ENCODE measurements at places on chromosomes 2 and 18.

DNA sequence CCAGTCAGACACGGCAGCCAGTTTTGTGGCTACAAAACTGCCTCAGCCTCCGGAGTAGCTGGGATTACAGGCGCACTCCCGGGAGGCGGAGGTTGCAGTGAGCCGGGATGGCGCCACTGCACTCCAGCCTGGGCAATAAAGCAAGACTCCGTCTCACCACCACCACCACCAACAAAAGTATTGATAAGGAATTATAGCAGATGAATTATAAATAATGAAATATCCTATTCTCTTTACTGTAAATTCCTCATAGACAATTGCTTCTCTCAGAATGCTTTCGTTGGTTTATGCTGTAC, 1.4 kb upstream of the FAM161A start:
- DNase-seq: no peak

- no peak for DNase-seq
Measured at GRCh38 chr2:10188729-10189305, 66.3 kb downstream of the RRM2 start.

DNA sequence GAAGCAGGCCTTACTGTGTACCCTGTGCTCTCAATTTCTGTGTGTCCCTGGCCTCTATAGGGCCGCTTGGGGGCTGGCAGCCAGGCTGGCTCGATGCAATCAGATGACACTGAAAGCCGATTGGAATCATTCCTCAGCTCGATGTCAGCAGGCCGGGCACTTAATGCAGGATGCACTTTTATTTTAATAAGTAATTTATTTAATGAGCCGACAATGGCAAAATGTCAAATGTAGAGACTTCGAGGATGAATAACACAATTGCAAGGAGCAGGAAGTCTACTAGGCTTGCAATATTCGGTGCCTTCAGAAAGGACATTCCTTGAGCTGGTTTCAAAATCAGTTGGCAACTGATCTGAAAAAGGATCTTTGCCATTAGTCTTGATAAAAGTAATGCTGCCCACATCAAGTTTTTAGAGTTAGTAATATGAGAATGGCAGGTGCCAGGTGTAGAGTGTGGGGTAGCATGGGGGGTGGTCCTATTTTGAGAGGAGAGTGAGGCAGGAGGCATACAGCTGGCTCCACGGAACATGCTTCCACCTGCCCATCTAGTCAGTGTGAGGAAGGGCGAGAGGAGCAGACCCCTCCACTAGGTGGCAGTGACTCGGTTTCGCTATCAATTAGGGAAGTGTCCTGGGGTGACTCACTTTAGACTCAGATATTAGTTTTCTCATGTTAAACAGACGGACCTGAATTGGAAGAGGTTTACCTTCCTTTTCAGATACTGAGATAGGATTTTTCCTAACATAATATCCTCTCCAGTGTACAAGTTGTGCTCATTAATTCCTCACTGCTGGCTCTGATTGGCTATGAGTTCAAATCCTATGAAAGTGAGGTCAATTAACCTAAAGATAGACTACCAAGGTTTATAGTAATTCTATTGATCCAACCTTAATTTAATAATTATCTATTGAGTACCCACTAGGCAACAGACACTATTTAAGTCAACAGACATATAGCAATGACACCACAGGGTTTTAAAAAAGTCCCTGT, 80.9 kb downstream of the NABP1 start:
- DNase-seq: no peak

DNA sequence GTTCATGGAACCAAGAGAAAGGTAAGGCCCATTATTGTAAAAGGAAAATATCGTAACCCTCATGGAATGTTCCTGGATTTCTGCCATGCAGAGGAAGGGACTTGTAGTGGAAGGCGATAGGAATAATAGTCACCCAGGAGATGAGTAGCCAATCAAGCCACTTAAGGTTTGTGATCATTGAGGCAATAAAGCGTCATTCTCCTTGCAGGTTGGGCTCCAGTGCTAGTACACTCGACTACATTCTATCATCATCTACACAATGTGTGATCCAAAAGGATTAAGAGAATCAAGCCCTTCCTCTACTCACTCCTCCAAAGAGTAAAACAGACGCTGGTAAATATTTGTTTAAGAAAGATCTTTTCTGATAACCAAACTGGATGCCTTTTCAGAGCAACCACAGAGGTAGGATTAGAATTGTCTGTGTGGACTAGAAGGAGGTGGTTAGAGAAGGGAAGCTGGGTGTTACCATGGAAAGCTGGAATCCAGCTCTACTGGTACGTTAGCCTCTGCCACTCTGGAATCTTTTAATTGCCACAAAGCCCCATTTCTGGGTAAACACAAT, 245.7 kb downstream of the IKZF2 start:
- DNase-seq: no peak

- no peak for DNase-seq
Measured at GRCh38 chr2:98702858-98703620, 27.9 kb downstream of the MGAT4A start.

- no peak for DNase-seq
Measured at GRCh38 chr18:13574761-13575160, 151.6 kb downstream of the FAM210A start.

DNA sequence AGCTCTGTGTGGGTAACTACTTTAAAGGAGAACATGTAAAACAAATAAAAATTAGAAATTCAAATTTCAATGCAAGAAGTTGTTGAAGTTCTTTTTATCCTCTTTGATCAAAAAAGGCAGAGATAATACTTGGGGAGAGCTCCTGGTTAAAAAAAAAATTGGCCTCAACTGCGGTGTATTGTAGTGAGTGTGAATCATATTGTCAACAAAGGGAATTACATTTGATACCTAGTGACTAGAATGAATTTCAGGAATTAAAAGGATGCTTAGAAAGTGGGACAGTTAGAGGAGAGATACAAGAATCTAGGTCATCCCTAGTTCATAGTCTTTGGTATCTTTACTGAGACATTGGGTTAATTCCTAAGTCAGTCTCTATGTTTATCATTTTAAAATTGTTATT, 473.0 kb downstream of the CCDC85A start:
- no peak for DNase-seq

GRCh38 chr2:128310761-128311160, 7.9 kb downstream of the HS6ST1 start:
- peak; percentile 6 for DNase-seq

- DNase-seq: no peak
Measured at GRCh38 chr2:120348134-120348736, 2.3 kb downstream of the INHBB start.

- no peak for DNase-seq
Measured at GRCh38 chr18:65091744-65092329, 659.0 kb upstream of the CDH7 start.

DNA sequence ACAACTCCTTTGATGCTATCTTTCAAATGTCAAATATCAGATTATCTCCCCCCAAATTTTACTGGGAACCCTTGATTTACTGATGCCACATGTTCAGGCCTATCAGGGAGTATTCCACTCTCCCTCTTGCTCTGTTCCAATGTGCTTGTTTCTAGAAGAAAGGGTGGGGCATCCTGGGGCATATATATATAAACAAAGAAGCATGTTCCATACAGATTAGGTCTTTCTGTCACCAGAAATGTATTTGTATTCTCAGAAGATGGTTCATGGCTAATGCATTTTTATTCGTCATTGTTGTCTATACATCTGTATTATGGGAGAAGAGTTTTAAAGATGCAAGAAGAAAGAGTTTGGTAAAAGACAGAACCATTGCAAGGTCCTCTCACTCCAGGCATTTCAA, 24.9 kb downstream of the EN1 start:
- no peak for DNase-seq

DNA sequence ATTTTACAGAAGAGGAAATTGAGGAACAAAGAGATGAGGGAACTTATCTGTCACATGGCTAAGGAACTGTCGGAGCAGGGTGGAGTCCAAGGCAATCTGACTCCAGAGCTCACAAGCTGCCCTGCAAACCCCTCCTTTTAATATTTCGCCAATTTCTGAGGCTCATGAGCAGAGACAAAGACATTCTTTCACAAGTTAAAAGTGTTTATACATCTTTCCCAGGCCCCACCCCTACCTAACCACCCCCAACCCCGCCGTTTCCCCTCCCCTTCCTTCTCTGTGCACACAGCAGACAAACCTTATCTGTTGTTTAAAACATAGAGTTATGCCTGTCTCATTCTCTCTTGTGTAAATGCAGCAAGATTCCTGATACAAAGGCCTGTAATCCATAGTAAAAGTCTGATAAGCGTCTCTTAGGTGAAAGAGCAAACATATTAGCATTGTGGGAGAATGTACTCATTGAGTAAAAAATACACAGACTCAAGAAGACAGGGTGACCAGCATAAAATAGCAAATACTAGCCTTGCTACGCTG, 44.3 kb downstream of the EPHA4 start:
- DNase-seq: no peak

DNA sequence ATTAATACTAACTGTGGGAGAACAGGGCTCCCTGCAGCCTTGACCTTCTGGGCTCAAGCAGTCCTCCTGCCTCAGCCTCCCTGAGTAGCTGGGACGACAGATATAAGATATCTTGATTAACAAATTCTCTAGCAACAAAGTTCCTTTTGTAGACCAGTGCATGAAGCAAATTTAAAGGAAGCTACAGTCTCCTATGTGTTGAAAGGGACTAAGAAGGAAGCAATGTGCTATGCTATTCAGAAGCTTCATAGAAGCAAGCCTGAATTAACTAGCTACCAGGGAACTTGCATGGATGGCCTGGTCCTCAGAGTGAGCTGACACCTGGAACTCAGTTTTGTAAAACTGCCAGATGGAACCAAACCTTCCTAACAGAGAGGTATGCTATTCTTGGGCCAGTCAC, 33.2 kb downstream of the RAPH1 start:
- DNase-seq: no peak

DNA sequence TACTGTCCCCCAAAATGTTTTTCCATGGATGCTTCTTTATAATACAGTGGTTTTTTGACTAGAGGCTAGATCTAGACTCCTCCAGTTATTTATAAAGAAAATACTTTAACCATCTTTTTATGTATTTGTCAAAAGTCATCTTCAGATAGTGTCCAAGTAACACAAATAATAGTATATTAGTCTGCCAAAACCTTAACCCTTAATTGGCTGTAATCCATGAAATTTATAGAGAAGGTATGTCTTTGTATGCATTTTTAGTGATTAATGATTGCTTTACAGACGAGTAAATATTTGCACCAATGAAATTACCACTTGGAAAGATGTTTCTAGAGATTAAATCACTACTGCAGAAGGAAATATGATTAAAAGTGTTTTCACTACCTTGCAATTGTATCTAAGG, 451.8 kb upstream of the NRXN1 start:
- no peak for DNase-seq

- peak; percentile 62 for DNase-seq
Measured at GRCh38 chr2:108907822-108908712, 81.0 kb downstream of the EDAR start.

- peak; percentile 95 for DNase-seq
Measured at GRCh38 chr2:161625314-161625919, 1.2 kb downstream of the SLC4A10 start.

- DNase-seq: no peak
Measured at GRCh38 chr18:58911241-58911640, 46.6 kb downstream of the ZNF532 start.

DNA sequence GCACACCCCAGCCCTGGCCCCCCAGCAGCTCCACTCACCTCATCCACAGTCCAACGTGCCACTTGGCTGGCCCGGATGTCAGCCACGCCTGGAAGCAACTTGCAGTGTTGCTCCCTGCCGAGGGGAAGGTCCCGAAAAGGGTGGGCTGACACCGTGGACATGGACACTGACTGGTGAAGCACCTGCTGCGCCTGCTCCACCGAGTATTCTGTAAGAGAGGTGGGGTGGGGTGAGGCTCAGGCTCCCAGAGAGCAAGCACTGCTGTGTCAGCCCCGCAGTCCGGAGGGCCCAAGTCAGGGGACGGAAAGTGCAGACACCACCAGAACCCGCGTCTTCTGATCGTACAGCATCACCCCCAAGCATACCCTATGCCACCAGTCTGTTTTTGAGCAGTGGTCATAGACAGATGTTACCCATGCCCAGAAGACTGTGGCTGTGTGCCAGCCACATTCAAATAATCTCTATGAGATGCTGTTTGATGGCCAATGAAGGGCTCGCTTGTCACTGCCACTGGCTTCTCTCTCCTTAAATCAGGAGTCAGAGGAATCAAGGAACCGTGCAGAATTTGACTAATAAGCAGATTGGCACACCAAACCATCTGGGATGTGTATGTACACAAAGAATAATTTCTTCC, 74.2 kb upstream of the TMEM200C start:
- DNase-seq: peak; percentile 24

DNA sequence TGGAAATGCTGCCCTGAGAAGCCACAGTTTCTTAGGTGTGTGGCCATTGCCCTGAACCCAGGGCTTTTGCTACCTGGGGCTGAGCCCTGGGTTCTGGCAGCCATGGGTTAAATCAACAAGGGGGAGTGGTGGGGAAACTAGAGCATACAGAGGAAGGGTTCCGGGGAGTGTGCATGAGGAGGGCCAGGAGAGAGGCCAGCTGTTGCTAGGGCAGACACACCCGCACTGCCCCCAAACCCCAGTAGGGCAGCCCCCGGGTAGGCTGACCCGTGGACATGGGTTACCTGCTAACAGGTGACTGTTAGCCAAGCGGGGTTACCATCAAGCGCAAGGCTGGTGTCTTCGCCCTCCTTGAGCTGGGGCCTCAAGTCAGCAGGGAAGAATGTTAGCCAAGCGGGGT, 14.8 kb upstream of the ARHGEF4 start:
- DNase-seq: peak; percentile 24

GRCh38 chr2:62136956-62137830, 58.7 kb upstream of the B3GNT2 start:
- no peak for DNase-seq

- no peak for DNase-seq
Measured at GRCh38 chr2:100009743-100010142, 132.6 kb downstream of the AFF3 start.

DNA sequence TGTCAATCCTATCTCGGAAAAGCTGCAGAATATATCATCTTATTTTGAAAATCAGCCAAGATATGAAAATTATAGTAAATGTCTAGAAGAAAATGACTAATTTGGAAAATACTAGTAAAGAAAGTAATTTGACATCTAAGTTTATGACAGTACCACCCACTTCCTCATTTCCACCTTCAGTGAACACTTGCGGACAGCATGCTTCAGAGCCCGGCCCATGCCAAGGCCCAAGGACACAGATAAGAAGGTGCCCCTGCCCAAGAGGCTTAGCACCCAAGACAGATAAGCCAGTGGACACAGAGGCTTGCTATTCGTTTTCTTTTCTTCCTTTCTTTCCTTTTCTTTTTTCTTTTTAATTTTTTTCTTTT, 4.8 kb upstream of the KCNG2 start:
- peak; percentile 80 for DNase-seq

DNA sequence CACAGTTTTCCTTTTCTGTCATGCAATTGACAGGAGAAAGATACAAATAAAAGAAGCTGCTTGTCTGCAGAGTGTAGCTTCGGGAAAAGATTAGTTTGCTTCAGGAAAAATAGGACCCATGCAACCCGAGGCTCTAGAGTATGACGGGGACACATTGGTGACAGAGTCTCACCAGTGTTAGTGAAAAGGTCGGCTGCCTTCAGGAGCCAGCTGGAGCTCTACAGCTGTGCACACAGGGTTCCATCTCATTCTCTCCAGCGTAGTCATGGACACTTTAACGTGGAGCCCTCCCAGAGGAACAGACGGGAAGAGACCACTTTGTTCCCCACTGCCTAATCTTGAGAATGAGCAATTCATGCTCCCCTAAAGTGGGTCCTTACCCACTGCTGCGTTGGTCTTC, 42.9 kb downstream of the FECH start:
- no peak for DNase-seq
